ENCODE measurements at places on chromosomes 2 and 18.

DNA sequence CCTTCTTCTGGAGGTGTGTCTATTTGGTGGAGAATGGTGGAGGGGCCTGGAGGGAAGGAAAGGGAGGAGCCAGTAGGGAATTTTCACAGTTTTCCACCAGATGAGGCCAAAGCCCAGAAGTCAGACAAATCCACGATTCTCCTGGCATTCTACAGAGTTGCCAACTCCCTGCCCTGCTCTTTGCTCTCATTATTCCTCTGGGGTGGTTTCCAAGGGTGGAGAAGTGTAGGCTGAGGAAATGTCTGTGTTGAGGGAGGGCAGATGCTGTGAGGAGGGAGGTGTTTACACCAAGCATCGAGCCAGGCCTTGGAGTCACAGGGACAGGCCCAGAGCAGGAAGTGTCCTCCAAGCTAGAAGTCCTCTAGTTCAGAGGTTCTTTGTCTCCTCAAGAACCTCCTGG is 124.1 kb upstream of the LGALSL start:
- peak; percentile 37 for DNase-seq

DNA sequence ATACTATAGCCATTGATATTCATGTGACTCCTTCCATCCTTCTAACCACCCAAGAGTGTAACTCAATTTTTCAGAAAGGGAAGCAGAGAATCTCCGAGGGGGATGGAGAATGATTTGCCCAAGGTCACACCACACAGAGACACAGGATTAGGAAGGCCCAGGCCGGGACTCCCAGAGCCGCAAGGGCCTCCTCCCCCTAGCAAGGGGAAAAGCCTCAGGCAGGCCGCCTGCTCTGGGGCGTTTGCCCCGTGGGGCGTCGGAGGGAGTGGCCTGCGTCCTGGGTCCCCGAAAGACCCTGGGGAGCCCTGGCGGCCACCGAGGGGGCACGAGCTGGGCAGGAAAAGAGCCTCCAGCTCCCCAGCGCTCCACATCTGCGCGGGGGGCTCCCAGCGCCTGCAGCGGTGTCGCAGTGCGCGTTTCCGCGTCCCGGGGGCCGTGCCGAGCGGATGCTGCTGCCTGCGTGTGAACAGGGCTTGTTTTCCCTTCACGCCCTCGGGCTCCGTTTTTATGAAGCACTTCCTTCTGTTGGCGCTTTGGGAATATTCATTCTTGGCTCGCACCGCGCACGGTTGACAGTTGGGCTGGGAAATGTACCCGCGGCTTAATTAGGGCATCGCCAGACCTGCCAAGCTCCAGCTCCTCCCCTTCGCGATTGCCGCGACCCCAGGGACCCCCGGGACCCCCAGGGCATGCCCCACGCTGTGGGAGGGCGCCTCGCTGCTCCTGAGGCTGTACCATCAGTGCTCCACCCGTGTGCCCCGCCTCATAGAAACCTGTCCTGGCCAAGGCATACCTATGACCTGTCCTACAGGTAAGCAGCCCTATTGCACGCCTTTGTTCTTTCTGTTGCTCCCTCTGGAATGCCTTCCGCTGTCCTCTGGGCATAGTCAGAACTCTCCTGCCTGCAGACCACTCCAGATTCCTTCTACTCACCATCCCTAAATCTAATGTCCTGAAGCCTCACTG is 158.9 kb upstream of the GLI2 start:
- DNase-seq = peak; percentile 27

DNA sequence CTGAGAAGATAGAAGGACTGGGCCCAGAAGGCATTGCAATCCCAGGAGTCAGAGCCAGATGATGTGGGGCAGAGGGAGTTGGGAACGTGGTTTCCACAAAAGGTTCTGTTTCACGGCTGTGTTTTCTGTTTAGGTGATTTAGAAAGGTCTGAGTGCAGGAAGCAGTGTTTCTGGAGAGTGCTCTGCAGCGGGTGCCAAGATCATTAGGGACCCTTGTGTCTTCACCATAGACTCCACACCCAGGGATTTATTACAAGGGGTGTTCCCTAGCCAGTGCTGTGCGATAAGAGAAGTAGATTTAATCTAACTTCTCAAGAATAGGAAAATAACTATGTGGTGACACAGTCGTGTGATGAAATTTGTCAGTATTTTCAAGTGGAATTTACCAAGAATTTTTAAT is 221.1 kb upstream of the TPO start:
- no peak for DNase-seq

DNA sequence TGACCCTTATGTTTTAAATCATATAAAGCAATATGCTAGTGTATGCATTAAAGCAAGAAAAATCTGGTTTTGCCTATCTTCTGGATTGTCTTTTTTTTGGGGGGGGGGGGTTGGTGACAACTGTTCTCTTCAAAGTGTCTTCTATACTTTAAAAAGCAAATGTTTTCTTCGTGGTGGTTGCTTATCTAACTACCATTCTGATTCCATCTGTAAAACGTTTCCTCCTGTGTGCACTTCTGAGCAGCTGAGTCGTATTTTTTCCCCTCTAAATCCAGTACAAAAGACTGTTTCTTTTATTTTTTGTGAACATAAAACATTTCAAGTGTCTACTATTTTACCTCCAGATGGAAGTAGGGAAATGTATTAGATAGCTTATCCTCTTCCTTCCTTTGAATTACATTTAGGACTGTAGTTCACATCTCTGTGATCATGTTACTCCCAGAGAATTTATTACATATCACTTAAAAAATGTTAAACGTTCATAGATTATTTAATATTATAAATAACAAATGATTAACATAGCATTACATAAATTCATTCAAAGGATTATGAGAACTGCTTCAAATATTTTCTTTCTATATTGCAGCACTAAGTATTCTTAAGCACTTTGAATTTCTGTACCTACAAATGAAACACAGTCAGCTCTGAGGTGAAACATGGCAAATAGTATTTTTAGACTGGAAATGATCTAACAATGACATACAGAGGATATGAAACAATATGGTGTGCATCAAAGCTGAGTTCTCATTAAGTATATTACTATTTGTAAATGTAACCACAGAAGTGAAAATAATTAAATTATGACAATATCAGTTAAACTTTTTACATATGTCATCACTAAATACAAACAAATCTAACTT is 56.4 kb downstream of the SCN3A start:
- no peak for DNase-seq

GRCh38 chr18:75005626-75006025 is 203.3 kb downstream of the PTGR3 start:
- no peak for DNase-seq

GRCh38 chr2:181203916-181204315 is 223.5 kb downstream of the UBE2E3 start:
- DNase-seq = no peak

- DNase-seq = no peak
Measured at GRCh38 chr2:38539086-38539485, 63.6 kb downstream of the HNRNPLL start.

GRCh38 chr2:155766342-155767115 is 566.0 kb downstream of the NR4A2 start:
- DNase-seq = no peak

DNA sequence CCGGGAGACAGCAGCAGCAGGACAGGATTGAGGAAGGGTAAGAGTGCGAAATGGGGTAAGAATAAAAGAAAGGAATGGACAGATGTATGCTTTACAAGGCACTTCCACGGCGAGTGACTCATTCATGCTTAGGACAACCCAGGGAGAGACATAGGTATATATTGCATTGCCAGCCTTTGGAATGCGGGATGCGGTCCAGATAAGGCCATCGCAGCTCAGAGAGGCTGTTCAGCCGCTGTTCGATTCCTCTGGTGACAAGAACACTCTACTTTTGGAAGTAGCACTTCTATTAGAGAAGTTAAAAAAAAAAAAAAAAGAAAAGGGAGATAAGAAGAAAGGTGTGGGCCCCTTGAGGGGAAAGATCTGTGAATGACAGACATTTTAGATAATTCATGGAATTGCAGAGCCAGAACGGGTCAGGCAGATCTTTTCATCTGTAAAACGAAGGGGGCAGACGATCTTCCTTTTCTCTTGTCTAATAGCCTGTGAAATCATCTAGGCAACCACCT is 819 bp upstream of the NCOA1 start:
- DNase-seq = peak; percentile 69

GRCh38 chr2:204705243-204705932 is 160.1 kb downstream of the PARD3B start:
- peak; percentile 61 for DNase-seq
